ENCODE measurements at places on chromosomes 2 and 18. TPM values are rescaled to one million over a fixed set of nuclear protein-coding genes. Genes with fewer than 3 reads are reported as not detected.

- no peak for DNase-seq
Observed at GRCh38 chr2:104976603-104977120, 61.2 kb upstream of the MRPS9 start.

DNA sequence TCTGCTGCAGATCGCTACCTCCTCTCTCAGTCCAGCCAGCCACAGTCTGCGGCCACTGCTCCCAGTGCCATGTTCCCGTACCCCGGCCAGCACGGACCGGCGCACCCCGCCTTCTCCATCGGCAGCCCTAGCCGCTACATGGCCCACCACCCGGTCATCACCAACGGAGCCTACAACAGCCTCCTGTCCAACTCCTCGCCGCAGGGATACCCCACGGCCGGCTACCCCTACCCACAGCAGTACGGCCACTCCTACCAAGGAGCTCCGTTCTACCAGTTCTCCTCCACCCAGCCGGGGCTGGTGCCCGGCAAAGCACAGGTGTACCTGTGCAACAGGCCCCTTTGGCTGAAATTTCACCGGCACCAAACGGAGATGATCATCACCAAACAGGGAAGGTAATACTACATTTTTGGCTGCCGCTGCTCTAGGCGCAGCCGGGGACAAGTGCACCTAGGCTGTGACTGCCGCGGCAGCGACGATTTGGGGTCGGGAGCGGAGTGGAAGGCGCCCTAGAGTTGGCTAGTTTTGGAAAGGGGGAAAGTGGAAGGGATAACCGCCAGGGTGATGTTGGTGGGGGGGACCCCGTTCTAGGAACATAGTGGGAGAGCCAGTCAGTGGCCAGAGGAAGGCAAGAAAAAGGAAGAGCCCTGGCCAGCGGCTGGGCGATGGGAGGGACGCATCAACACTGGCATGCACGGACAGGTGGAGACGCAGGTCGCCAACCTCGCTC is 776 bp downstream of the TBR1 start:
- DNase-seq = no peak

- no peak for DNase-seq
Observed at GRCh38 chr2:96325884-96326255, 753 bp downstream of the ITPRIPL1 start.

- DNase-seq = no peak
Observed at GRCh38 chr2:151176661-151177060, 85.0 kb downstream of the RBM43 start.

TMEM17 gene
- 5.8 TPM for total RNA-seq

GRCh38 chr2:26251893-26252292 is 7.2 kb downstream of the HADHB start:
- DNase-seq = no peak
